ENCODE measurements at places on chromosomes 7 and 10.

DNA sequence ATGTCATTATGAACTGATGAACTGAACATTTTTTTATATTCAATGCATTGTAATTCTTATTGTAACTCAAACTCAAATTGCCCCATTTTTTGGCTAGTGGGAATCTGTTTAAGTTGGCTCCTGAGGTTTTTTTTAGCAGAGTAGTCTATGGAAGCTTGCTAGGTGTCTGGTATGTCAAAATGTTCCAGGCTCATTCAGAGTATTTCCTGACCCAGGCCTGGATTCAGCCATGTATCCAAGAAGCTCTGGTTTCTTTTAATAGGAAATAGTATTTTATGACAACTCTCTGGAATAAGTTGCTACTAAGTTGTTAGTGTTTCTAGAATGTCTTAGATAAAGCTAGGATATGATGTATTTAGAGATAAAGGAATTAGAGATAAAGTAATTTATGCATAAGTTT lies 288.0 kb downstream of the ARL4A start:
- no peak for DNase-seq

DNA sequence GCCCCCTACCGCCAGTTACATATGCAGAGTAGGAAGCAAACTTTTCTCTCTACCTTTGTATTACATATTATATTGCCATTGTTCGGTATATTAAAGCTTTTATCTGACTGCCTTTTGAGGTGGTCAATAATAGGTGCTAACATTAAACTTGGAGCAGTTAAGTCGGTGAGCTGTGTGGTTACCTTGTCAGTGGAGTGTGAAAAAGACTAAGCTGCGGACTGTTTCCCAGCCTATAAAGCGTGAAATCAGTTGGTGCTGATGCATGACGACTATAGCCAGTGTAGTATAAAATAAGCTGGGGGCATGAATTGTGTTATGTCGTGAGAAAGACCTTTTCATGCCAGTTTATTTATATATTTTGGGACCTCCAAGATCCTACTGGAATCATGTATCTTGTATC lies 33.7 kb downstream of the R3HCC1L start:
- no peak for DNase-seq

GRCh38 chr7:81816312-81816711 lies 46.5 kb upstream of the HGF start:
- no peak for DNase-seq

GRCh38 chr7:31767686-31768358 lies 80.8 kb downstream of the PPP1R17 start:
- DNase-seq: no peak

DNA sequence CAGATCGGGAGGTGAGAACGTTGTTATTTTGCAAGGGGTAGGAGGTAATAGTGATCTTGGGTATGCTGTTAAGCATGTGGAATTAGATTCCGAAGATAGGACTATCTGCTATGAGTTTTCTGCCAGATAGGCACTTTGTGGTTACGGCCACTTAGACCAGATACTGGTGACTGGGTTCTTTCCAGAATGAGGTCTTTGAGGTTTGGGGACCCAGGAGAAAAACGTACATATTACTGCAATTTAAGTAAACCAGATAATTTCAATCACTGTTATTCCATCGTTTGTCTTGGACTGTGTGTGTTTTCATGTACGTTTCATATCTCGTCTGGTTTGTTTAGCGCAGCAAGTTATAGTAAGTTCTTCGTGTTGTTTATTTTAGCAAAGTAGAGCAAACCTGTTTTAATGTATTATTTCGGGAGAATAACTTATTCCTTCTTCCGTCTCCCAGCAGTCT lies 312 bp downstream of the ARL4A start:
- no peak for DNase-seq

GRCh38 chr7:128939075-128939860 lies 1.5 kb downstream of the IRF5 start:
- no peak for DNase-seq

DNA sequence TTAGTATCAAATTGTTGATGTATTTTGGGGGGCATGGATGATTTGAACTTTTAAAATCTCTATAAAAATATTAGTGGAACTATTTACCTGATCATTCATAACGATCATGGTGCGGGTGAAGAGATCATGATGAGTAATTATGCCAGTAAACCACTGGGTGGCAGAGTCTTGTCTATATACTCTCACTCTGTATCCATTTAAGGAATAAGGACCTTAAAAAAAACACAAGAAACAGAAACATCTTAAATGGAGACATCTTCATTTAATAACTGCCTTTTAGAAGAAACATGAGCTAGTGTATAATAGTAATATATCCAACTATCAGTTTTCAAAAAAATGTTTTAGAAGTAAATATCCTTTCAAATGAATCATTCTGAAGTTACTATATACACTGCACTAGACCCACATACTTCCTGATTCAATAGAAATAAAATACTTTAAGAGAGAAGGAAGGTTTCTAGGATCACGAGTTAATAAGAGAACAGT lies 84.0 kb downstream of the NRBF2 start:
- peak; percentile 43 for DNase-seq

DNA sequence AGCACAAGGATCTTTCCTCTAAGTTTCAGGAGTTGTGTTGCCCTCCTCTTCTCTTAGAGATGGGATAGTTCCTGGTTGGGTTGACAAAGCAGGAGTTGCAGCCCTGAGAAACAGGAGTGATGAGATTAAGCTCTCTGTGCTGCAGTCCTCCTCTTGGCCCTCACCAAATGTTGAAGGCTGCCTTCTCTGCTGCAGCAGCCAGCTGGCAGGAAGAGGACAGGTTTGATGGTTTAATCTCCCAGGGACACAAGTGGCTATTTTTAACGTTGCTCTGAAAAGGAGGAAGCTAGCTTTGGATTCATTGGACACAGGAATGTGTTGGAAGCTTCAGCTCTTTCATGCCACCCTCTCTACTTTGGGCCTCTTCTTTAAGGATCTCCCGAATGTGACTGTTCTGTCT lies 9.4 kb downstream of the STRIP2 start:
- no peak for DNase-seq

DNA sequence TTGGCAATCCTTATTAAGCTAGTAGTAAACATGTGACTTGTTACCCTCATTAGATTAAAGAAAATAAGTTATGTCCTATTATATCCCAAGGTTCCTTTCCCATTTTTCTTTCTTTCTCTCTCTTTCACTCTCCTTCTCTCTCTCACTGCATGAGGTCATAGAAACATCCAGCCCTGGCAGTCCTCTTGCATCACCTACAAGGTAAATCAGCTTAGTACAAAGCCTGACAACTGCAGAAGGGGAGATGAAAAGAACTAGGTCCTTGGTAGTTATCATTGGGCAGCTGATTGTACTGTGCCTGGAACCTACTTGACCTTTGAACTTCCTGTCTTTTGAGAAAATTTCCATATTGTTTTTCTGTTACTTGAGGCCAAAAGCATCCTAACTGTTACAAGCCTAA lies 307.9 kb upstream of the SP8 start:
- no peak for DNase-seq

GRCh38 chr10:59655309-59655708 lies 54.3 kb downstream of the SLC16A9 start:
- DNase-seq: no peak

GRCh38 chr10:116470071-116470470 lies 42.4 kb downstream of the PNLIPRP3 start:
- no peak for DNase-seq

GRCh38 chr10:77392851-77393250 lies 244.8 kb downstream of the KCNMA1 start:
- DNase-seq: no peak

DNA sequence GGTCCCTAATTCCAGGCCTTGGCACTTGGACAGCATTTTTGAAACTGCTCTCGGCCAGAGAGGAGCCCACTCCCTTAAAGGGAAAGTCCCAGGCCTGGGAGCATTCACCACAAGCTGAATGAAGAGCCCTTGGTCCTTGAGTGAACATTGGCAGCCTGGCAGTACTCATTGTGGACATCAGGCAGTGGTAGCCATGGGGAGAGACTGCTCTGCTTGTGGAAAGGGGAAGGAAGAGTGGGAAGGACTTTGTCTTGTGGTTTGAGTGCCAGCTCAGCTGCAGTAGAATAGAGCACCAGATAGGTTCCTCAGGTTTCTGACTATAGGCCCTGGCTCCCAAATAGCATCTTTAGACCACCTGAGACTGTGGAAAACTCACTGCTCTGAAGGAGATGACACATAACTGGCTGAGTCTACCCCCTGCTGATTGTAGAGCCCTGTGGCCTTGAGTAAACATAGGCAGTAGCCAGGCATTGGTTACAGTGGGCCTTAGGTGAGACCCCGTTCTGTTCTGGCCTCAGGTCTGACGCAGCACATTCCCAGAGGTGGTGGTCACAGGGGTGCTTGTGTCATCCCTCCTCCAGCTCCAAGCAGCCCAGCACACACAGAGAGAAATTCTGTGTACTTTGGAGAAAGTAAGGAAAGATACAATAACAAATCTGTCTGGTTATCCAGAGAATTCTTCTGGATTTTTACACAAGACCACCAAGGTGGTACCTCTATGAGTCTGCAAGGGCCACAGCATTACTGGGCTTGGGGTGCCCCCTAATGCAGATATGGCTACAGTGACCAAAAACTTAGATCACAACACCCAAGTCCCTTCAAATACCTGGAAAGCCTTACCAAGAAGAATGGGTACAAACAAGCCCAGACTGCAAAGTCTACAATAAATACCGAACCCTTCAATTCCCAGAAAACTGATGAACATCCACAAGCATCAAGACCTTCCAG lies 153.8 kb downstream of the GNAI1 start:
- peak; percentile 40 for DNase-seq

DNA sequence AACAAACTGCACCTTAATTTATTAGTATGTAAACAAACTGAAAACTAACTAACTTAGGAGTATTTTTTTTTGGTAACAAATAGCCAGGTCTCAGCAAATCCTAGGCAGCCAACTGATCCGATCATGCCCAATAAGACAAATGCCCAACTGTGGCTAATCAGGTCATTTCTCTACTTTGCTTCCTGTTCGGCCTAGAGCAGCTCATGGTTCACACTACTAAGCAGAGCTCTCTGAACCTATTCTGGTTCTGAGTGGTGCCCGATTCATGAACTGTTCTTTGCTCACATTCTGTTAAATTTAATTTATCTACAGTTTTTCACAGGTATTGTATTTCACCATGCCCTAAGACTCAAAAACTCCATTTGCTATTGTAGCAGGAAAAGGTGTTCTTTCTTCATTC lies 55.1 kb downstream of the CCDC3 start:
- no peak for DNase-seq

DNA sequence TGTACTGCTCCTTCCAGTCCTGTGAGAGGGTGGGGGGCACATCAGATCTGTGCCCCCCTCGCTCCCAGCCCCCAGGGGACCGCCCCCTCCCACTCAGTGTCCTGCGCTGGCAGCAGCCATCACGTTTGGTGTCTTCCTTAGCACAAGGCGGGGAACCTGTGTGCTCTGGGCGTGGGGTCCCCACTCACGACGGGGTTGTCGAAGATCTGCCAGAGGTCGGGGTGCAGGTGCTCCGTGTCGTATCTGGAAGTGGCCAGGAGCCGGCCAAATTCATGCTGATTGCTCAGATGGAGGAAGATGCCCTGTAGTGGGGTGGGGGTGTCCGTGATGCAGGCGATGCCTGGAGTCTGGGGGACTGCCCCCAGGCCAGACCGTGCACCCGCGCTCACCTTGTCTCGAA lies 7.2 kb downstream of the PLOD3 start:
- no peak for DNase-seq

- no peak for DNase-seq
These were observed 117.9 kb downstream of the ELMO1 start for GRCh38 chr7:37330775-37331174.

DNA sequence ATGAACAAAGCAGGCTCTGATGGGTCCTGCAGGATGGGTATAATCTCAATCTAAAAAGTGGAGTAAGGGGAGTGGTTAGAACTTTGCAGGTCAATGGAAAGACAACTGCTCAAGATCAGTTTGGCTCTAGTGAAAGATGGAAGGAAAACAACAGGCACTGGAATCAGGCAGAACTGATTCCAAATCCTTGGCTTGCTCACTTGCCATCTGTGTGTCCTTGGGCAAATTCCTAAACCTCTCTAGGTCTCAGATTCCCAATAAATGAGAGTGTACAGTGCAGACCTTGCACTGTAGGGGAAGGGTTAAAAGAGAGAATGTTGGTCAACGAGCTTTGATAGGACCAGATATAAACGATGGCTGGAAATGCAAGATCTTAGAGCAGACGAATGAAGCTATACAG lies 186.1 kb upstream of the AOAH start:
- no peak for DNase-seq

DNA sequence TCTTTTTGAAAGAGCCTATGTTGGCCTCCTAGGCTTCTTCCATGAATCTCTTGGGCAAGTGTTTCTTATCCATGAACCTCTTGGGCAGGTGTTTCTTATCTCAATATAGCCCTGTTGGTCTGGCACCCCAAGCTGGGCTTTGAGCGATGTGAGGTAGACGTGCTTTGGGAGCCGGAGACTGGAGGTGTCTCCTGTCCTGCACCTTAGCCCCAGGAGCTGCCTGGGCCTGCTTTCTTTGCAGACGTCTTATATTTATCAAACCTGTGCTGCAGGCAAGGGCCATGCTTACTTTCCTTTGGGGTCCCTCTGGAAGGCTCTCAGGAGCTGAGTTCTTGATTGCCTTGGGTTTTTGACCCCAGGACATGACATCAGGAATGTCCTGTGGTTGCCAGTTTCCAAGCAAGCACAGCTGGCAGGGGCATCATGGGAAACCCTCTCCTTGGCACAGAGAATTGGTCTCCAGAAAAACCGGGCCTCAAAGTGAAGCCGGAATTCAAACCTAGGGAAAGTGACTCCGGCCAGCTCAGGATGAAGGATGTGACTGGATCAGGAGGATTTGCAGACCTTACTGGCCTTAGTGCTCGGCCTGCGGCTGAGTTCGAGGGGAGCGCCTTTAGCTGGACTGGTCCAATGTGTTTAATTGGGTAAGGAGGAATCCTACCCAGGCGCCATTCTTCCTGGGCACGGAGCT lies 2.8 kb downstream of the JAKMIP3 start:
- DNase-seq: no peak

DNA sequence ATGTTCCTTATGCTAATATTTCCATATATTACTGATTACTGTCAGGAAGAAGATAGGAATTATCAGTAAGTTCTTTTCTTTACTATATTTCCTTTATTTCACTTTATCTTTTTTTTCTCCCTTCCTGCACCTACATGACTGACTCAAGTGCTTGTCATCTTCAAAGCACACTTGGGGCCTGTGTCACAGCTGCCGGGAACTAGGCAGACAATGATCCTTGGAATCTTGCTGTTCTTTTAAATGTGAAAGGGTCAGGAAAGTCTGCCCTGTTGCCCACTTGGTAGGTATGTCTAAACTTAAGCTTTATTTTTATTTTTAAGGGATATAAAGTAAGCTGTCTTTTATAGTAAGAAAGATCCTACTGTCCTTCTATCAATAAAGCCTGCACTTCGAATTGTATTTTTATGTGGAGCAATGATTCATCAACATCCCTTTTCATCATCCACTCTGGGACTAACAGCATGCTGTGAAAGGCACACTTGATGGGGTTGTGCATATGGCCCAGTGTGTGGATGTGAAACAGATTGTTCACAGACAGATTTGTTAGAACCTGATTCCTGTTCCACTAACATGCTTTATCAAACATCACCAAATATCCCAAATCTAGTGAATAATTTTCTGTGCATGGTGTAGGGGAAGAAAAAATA lies 556.9 kb downstream of the DNAJB9 start:
- DNase-seq: no peak

GRCh38 chr7:140773104-140773503 lies 76.6 kb downstream of the NDUFB2 start:
- no peak for DNase-seq

Data from GDM1 (cell line).